ENCODE measurements at places on chromosomes 3 and 15.

DNA sequence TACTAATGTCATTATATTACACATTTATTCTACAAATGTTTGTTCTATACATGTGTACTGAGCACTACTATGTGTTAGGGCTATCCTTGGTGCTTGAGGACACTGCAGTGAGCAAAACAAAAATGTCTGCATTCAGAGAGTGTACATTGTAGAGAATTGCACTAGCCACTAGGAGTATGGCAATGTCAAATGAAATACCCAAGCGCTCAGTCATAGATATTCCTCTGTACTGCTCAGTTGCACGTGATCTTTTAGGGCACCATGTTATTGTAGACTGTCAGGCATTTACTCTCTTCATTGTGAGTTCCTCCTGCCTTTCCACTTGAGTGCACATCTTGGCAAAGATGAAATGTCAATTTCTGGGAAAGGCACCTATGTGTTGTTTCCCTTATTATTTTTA is 36.8 kb downstream of the FNDC3B start:
- no peak for DNase-seq

DNA sequence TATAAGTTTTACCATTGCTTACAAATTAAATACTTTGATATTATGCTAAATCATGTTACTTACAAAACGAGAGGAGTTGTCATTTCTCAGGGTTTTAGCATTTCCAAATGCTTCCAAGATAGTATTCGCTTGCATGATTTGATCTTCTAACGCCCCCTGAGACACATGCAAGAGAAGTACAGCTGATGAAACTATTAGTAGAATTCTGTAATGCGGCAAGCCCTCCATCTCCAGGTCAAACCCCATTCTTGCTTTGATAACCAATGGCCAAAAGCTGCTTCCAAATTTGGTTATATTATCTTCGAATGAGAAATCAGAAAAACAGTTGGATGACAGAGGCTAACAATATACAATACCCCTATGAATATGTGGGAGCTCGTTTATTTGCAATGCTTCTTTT is 14.7 kb downstream of the MYH15 start:
- no peak for DNase-seq

DNA sequence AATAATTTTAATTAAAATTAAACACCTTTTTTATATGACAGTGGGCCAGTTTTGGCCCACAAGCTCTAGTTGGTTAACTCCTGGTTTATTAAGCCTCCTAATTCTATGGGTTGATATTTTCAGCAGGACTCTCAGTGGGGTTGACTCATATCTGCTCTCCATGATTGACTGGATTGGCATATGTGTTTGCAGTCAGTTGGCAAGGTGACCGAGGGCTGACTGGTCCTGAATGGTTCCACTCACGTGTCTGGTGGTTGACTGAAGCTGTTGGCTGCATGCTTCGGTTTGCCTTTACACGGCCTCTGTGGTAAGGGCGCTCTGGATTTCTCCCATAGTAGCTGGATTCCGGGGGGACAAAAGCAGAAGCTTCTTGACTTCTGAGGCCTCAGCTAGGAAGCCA is 65.3 kb upstream of the ZNF280D start:
- no peak for DNase-seq

- DNase-seq, result no peak
Measured at GRCh38 chr3:126448136-126448892, 27.4 kb downstream of the ZXDC start.

DNA sequence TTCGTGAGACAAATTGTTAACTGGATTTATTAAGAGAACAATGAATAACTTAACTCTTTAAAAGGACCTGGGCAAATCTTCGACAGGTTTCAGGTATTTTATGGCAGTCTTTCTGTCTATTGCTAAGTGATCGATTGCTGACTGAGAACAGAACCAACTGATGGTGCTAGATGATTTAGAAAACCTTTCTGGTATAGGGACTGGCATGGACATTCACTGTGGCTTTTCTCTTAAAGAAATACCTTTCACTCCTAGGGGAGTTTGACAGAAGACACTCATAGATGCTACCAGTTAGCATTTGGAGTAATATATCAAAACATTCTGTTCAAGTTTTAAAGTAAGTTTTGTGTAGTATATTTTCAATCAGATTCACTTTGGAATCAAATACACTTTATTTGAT is 654 bp downstream of the PPARG start:
- no peak for DNase-seq

- no peak for DNase-seq
Measured at GRCh38 chr15:25728816-25729215, 134.3 kb downstream of the ATP10A start.

DNA sequence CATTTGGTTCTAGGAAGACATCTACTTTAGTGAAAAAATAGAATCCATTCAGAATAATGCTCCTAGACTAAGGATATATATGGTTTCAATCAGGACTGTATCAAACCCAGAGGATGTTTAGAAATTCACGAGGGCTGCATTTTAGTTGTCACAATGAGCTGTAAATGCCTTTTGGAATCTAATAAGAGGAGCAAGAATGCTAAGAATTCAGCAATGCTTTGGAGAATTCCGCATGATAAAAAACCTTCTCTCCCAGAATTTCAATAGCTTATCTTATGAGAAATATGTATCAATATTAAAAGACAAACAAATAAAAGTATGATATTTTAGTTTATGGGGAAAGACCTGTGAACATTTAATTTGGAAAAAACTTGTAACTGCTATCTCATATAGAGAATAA is 885.1 kb downstream of the ZPLD1 start:
- DNase-seq, result no peak

- no peak for DNase-seq
Measured at GRCh38 chr15:33031324-33031821, 163.1 kb downstream of the FMN1 start.

GRCh38 chr15:51837792-51838251 is 8.4 kb downstream of the TMOD3 start:
- DNase-seq, result no peak

GRCh38 chr3:150015901-150016300 is 45.2 kb upstream of the PFN2 start:
- DNase-seq, result no peak

- no peak for DNase-seq
Measured at GRCh38 chr15:69751566-69751965, 298.9 kb downstream of the RPLP1 start.

GRCh38 chr15:94858920-94859319 is 627.6 kb downstream of the MCTP2 start:
- no peak for DNase-seq

DNA sequence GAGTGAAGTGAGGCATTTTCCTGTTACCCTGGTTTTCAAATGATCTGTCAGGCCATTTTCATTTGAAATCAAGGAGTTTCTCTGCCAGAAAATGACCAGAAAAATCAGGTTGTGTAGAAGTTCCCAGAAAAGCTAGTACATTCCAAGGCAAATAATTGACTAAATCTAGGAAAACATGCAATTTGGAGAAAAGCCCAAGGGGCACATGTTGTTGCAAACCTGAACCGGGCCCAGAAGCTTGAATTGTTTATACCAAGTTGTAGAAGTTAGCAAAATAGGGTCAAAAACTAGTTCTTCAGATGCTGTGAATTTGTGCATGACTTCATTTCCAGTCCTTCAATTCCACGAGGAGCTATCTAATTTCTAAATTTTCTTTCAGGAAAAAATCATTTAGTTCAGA is 31.0 kb downstream of the TRIM42 start:
- DNase-seq, result no peak

DNA sequence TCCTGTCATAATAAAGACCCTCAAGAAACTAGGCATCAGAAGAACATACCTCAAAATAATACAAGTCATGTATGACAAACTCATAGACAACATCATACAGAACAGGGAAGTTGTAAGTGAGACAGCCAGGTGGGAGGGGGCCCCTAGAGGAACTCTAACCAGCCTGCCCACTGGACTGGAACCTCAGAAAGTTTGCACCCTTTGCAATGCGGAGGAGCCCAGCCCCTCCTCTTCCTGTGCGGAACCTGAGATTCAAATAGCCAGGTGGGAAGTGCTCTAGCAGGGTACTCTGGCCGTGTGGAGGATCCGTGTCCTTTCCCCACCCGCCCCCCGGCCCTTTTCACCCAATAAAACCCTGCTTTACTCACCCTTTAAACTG is 387.0 kb upstream of the CBLB start:
- no peak for DNase-seq

- DNase-seq, result no peak
Measured at GRCh38 chr3:28244491-28244890, 3.1 kb downstream of the CMC1 start.

- no peak for DNase-seq
Measured at GRCh38 chr3:179828738-179829137, 175.9 kb downstream of the USP13 start.

DNA sequence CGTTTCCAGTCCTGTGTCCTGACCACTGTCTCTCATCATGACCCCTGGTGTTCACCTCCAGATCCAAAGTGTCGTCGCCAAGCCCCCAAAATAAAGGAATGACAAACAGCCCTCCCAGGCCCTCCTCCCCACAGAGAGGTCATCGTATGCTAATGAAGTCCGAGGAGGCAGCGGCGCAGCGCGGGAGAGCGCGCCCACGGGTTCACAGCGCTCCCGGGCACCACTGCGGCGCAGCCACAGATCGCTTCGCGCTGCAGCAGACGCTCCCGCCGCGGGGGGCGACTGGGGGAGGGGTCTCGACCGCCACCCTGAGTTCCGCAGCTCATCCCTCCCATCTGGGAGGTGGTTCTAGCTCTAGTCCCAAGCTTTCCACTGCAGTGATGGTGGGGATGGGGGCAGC is 1.3 kb downstream of the DGKG start:
- no peak for DNase-seq

Measured in T-cell (primary cell).